Fibroblast of skin of left biceps (primary cell): ENCODE measurements at places on chromosomes 7 and 10.

GRCh38 chr7:23472956-23473843 lies 2.9 kb upstream of the IGF2BP3 start:
- DNase-seq: no peak

DNA sequence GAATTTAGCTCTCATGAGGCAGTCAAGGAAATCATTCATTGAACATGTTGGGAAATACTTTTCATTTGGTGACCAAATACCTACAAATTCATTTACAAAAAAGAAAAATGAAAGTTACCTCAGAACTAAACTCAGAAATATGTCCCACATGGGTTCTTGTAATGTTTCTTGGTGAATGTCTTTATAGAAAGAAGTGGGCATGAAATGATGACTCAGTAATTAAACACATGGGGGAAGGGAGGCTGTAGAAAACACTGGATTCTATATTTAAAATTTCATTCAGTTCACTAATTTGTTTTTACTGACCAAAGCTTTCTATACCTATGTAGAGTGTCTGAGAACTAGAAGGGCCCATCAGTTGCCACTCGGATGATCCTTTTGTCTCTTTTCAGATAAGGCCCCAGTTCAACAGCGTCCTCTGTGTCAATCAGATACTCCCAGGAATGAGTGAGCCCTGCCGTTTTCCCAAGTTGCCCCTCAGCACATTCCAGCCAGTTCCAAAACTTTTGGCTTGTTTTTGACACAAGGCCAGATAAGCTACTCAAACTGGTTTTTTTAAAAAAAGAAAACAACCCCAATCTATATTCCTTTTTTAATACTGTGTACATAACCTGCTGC lies 49.3 kb upstream of the AGBL3 start:
- no peak for DNase-seq

GRCh38 chr7:155998766-155999630 lies 186.7 kb upstream of the SHH start:
- DNase-seq: no peak

GRCh38 chr7:79051915-79052314 lies 401.6 kb downstream of the MAGI2 start:
- DNase-seq: no peak

- no peak for DNase-seq
Observed at GRCh38 chr7:30533886-30534285, 29.3 kb upstream of the GGCT start.

- DNase-seq: no peak
Observed at GRCh38 chr10:123988694-123989093, 97.1 kb upstream of the CPXM2 start.

- DNase-seq: no peak
Observed at GRCh38 chr7:54672519-54672918, 86.5 kb downstream of the SEC61G start.

GRCh38 chr7:87416682-87417587 lies 58.5 kb downstream of the ABCB4 start:
- no peak for DNase-seq

GRCh38 chr10:114195079-114195478 lies 15.9 kb downstream of the TDRD1 start:
- DNase-seq: no peak

GRCh38 chr10:11462071-11462470 lies 149.4 kb downstream of the USP6NL start:
- no peak for DNase-seq

- DNase-seq: no peak
Observed at GRCh38 chr10:43273543-43273942, 6.7 kb upstream of the RASGEF1A start.

- DNase-seq: no peak
Observed at GRCh38 chr7:24965831-24966708, 13.9 kb downstream of the OSBPL3 start.

- DNase-seq: no peak
Observed at GRCh38 chr7:18426564-18427226, 68.9 kb upstream of the HDAC9 start.

GRCh38 chr7:151755131-151755801 lies 121.6 kb downstream of the PRKAG2 start:
- no peak for DNase-seq

DNA sequence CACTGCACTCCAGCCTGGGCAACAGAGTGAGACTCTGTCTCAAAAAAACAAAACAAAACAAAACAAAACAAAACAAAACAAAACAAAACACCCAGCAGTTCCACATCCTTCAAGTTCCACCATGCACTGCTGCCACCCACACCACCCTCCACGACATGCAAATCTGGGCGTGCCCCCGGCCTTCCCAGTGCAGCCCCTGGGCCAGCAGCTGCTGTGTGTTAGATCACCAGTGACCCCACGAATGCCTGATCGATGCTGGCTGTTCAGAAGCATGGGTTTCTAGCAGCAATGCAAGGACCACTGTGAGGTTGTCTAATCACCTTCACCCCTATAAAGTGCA lies 36.3 kb downstream of the ELFN1 start:
- no peak for DNase-seq

- no peak for DNase-seq
Observed at GRCh38 chr7:108418946-108419345, 37.3 kb downstream of the NRCAM start.

- DNase-seq: no peak
Observed at GRCh38 chr7:136514776-136515175, 353.7 kb upstream of the CHRM2 start.

GRCh38 chr7:134962270-134962780 lies 24.0 kb upstream of the AGBL3 start:
- DNase-seq: no peak

DNA sequence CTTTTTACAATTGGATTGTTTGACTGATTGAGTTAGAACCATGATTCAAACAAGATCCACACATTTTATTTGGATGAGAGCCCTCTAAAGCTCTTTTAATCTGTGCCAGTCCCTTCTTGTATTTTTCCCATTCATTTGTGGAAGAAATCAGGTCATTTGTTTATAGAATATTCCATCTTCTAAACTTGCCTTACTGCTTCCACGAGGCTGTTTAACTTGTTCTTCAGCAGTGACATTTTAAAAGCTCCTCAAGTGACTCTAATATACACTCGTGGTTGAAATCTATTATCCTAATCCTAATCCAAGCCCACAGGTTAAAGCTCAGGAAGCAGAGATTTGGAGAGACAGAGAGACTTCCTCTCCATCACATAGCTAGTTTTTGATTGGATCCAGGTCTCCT lies 155.4 kb upstream of the SVIL start:
- DNase-seq: no peak

- no peak for DNase-seq
Observed at GRCh38 chr10:54682554-54682953, 118.5 kb downstream of the PCDH15 start.

- no peak for DNase-seq
Observed at GRCh38 chr7:134101716-134102115, 25.4 kb upstream of the LRGUK start.

GRCh38 chr10:46229144-46229563 lies 57.6 kb upstream of the ANTXRL start:
- no peak for DNase-seq

DNA sequence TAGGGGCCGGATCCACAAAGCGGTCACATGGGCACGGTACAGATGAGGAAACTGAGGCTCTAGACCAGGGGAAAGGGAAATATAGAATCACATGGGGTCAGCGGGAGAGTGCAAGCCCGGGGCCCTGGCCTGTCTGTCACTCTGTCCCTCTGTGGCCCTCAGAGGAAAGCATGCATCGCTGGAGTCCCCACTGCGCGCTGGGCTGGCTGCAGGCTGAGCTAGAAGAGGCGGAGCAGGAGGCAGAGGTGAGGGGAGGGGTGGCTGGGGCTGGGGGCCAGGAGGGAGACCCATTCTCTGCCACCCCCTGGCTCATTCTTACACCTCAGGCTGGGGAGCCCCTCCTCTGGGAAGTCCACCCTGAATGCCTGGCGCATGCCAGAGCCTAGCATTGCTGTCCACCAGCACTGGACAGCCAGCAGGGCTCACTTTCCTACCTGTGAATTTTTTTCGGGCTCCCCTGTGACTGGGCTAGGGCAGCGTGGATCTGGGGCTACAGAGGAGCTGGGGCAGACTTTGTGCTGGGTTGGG lies 2.3 kb downstream of the VPS37D start:
- DNase-seq: no peak

DNA sequence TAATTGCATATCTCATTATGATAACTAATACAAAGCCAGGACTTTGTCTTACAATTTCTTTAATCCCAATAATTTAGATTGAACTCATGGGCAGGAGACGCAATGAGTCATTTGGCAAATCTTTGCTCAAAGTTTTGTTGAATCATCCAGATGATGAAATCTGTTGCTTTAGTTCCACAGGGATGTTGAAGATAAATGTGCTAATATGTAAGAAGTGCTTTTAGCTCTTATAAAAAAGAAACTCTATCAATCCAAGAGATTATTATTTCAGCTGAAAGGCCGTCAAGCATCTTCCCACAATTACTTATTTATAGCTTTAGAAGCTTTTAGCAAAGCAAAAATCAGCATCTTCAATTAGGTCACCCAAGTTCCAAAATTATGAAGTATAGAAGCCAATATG lies 36.8 kb upstream of the ANK3 start:
- DNase-seq: peak; percentile 77

- no peak for DNase-seq
Observed at GRCh38 chr10:96971324-96971723, 139.2 kb downstream of the LCOR start.

GRCh38 chr7:84950836-84951235 lies 236.0 kb downstream of the SEMA3D start:
- DNase-seq: no peak

DNA sequence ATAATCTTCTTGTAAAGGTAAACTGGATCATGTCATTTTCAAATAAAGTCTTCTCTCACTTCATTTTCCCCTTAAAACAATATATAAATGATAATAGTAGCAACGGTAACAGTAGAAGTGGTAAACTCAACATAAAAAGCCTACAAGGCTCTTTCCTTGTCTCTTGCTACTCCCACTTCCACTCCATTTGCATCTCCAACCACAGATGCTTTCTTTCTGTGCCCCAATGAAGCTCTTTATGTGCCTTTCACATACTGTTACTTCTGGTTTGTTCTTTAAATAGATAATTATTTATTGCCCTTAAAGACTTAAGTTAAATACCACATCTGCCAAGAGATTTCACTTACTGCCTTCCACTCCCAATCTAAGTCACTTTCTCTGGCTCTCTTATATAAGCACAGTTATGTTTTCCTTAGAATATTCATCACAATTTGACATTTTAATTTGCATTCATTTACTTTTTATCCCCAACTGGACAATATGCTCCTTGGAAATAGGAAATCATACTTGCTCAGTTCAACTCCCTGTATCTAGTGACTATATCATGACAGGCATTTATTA lies 149.9 kb downstream of the CRPPA start:
- no peak for DNase-seq

DNA sequence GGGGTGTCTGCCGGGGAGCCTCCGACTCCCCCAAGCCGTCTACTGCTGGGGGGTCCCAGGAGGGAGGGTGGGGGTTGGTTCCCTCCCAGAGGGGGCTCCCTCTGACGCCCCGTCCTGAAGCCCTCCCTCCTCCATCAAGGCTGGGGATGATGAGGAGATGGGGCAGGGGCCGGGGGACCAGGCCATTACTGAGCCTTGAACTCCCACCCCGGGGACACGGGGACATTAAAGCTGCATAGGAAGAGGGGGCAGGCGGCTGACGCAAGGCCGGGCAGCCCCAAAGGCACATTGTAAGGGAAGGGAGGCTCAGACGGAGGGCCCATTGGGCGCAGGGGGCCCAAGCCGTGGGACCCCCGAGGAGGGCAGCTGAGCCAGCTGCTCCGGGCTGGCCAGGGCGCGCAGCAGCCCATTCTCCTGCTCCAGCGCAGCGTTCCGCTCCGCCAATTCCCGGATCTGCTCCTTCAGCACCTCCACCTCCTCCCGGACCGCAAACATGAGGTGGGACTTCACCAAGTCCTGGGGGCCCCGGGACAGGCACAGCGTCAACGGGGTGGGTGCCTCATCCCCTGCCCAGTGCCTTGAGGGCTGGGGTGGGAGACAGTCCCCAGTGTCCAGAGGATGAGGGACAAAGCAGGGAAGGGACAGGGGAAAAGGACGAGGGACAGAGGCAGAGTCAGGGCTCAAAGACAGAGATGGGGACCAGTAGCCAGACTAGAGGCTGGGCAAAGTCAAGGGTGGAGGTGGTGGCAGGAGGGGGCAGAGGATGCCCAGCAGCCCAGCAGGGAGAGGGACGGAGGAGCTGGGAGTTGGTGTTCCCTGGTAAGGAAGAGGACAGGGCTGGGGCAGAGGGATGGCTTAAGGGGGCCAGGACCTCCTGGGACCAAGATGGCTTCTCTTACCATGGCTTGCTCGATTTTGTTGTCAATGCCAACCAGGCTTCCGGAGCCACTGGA lies 2.9 kb upstream of the SPACDR start:
- no peak for DNase-seq
